D341Med (cell line): ENCODE measurements at places on chromosomes 7 and 10.

DNA sequence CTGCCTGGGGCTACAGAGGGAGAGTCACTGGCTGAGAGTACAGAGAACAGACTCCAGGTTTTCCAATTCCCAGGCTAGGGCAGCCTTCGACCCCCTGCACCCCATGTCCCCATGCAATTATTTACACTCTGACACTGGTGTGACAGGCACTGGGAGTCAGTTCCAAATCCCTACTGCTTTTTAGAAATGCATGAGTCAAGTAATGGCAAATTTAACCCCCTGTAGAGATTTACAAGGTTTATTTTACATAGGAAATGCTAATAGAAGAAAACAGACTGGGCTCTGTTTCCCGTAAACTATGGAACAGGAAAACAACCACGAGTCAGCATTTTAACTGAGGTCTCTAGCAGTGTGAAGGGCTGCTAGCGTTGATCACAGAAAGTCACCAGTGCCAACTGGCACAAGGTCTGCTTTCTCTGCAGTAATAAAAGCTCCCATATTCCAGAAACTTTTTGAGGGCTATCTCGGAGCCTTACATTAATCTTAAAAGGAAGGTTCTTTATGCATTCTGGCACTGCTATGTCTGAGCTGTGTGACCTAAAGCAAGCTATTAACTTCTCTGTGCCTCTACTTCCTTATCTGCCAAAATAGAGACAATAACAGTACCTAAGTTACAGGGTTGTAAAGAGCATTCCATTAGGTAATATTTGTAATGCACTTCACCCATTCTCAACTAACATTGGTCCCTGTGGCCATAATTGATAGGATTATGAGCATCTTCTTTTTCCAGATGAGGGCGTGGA, 28.2 kb downstream of the NOD1 start:
- no peak for DNase-seq

DNA sequence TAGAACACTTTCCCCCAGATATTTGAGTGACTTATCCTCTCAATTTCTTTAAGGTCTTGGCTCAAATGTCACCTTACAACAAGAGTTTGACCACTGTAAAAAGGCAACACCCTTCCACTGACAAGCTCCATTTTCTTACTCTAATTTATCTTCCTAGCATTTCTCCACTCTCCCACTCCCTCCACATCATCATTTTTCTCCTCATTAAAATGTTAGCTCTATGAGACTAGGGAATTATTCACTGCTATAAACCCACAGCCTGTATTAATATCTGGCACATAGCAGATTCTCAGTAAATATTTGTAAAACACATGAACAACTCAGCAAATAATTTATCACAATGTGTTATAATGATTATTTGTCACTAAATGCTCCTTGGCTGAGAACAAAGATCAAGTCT, 161.0 kb downstream of the DOCK4 start:
- no peak for DNase-seq

GRCh38 chr7:131223151-131223550, 104.5 kb upstream of the MKLN1 start:
- no peak for DNase-seq

DNA sequence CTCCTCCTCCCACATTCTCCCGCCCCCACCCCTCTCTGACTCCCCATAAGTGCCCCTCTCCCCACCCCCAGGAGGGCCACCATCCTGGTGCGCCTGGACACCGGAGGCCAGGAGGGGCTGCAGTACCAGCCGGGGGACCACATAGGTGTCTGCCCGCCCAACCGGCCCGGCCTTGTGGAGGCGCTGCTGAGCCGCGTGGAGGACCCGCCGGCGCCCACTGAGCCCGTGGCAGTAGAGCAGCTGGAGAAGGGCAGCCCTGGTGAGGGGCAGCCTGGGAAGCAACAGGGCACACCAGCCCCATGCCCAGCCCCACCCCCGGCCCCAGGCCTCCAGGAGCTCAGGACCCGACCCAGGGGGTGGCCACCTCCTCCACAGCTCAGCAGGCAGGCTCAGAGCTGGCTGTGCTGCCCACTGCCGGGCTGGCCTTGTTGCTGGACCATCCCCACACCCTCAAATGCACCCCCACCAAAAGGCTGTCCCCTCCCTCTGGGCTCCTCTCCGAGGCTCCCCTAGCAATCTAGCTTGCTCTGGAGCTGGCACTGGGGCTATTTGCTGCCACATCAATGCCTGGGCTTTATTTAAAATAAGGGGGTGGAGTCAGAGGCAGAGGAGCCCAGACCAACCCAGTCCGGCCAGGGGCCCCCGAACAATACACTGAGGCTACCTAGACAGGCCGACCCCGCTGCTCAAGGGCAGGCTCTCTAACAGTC, 14.8 kb downstream of the ATG9B start:
- no peak for DNase-seq

- DNase-seq: no peak
Measured at GRCh38 chr7:81790120-81790500, 20.3 kb upstream of the HGF start.

GRCh38 chr10:68046642-68047041, 28.4 kb downstream of the HERC4 start:
- no peak for DNase-seq

DNA sequence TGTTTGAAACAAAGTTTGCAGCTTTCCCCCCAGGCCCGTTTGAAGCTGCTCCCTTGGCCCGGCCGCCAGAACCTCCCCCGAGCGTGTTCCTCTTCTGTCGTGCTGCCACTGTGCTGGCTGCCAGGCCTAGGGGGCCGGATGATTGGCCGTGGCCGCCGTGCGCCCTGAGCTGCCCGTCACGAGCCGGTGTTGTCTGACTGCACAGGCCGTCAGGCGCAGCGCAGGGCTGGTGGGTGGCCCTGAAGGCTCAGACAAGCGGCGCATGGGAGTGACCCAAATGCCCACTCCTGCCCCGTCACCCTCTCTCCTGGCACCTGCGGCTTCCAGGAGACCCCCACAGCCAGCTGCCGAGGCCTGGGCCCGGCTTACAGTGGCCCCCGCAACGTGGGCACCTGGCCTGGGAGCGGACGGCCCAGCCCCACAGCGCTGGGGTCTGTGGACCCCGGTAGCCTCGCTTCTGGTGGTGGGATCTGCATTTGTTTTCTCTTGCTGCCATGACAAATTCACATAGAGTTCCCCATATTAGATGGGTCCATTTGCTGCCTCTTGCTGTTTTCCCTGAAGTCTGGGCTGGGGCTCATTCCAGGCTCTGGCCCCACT, 13.1 kb downstream of the JAKMIP3 start:
- no peak for DNase-seq
